ENCODE measurements at places on chromosomes 1 and 21.

DNA sequence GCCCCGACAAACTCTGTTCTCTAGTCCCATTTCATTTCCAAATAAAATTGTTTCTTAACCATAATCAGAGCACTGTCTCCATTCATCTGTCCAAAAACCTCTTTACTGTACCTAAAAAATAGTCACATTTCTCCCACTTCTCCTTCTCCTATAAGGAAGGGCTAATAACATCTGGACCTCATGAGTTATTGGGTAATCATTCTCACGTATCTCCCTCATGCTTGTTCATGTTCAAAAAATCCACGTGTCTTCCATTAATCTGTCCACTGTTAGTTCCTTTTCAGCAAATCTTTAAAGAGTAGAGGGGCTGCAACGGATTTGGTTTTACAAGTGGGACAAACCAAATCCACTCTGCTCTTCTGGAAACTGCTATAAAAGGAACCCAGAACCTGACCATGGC is 1418.8 kb downstream of the MRPL39 start:
- H3K27me3 ChIP-seq: no peaks in the 10 kb centered on the region
- H3K4me3 ChIP-seq: no peak overlapping the region
- H3K4me1 ChIP-seq: no peaks in the 10 kb centered on the region

- H3K27ac ChIP-seq: no peak overlapping the region
- no peak for DNase-seq
- no peaks in the 10 kb centered on the region for H3K36me3 ChIP-seq
- no peaks in the 10 kb centered on the region for H3K4me1 ChIP-seq
- no peaks in the 10 kb centered on the region for H3K27me3 ChIP-seq
- H3K4me3 ChIP-seq: no peak overlapping the region
Measured at GRCh38 chr1:193348091-193348768, 161.8 kb upstream of the B3GALT2 start.

DNA sequence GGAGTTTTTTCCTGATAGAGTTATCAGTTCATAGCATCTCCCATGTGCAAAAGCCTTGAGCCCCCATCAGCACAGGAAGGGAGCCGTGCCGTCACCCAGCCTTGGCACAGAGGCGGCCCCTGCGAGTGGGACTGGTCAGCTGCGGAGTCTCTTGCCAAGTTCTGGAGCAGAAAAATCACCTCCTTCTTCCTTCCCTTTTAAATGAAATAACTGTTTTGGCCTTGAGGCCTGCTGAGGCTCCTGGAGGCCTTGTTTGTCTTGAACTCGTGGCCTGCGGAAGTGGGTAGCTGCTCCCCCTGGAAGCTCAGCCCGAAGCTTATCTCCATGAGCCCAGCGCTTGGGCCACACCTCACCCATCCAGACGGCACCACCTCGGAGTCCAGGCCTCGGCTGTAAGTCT is 145.7 kb upstream of the TMEM51 start:
- H3K4me3 ChIP-seq: no peak overlapping the region
- no peaks in the 10 kb centered on the region for H3K27me3 ChIP-seq
- H3K27ac ChIP-seq: no peak overlapping the region
- no peak for DNase-seq
- no peaks in the 10 kb centered on the region for H3K4me1 ChIP-seq

- no peak overlapping the region for H3K27ac ChIP-seq
- no peak overlapping the region for H3K4me3 ChIP-seq
- H3K36me3 ChIP-seq: no peaks in the 10 kb centered on the region
- H3K4me1 ChIP-seq: peaks cover 23% of the 10 kb centered on the region
- no peak for DNase-seq
- H3K27me3 ChIP-seq: no peaks in the 10 kb centered on the region
Measured at GRCh38 chr1:172820475-172821158, 161.7 kb downstream of the FASLG start.

GRCh38 chr1:238485912-238486209 is 595.1 kb upstream of the ZP4 start:
- H3K36me3 ChIP-seq: no peaks in the 10 kb centered on the region
- no peak for DNase-seq
- H3K27ac ChIP-seq: no peak overlapping the region
- H3K4me3 ChIP-seq: no peak overlapping the region

GRCh38 chr1:73065339-73066041 is 783.2 kb upstream of the NEGR1 start:
- no peaks in the 10 kb centered on the region for H3K36me3 ChIP-seq
- H3K27ac ChIP-seq: no peak overlapping the region
- H3K4me1 ChIP-seq: no peaks in the 10 kb centered on the region
- H3K27me3 ChIP-seq: no peaks in the 10 kb centered on the region
- DNase-seq: no peak
- no peak overlapping the region for H3K4me3 ChIP-seq

GRCh38 chr1:54362881-54363340 is 43.3 kb downstream of the SSBP3 start:
- peaks cover 9% of the 10 kb centered on the region for H3K36me3 ChIP-seq
- H3K4me3 ChIP-seq: no peak overlapping the region
- H3K27ac ChIP-seq: no peak overlapping the region
- H3K4me1 ChIP-seq: no peaks in the 10 kb centered on the region
- no peak for DNase-seq
- no peaks in the 10 kb centered on the region for H3K27me3 ChIP-seq

GRCh38 chr1:45393718-45394302 is 53.6 kb upstream of the MUTYH start:
- peak; percentile 92 for DNase-seq
- no peaks in the 10 kb centered on the region for H3K36me3 ChIP-seq
- no peaks in the 10 kb centered on the region for H3K27me3 ChIP-seq

- no peak overlapping the region for H3K27ac ChIP-seq
- peaks cover 20% of the 10 kb centered on the region for H3K4me1 ChIP-seq
- H3K36me3 ChIP-seq: no peaks in the 10 kb centered on the region
- no peak overlapping the region for H3K4me3 ChIP-seq
- H3K27me3 ChIP-seq: no peaks in the 10 kb centered on the region
Measured at GRCh38 chr1:147177611-147178380, 5.5 kb upstream of the PRKAB2 start.

GRCh38 chr1:231153726-231154125 is 8.1 kb upstream of the TRIM67 start:
- H3K27me3 ChIP-seq: peaks cover 25% of the 10 kb centered on the region
- no peak overlapping the region for H3K27ac ChIP-seq
- DNase-seq: no peak
- H3K4me3 ChIP-seq: no peak overlapping the region
- H3K36me3 ChIP-seq: no peaks in the 10 kb centered on the region
- H3K4me1 ChIP-seq: no peaks in the 10 kb centered on the region

GRCh38 chr21:30248844-30249243 is 32.9 kb upstream of the CLDN8 start:
- no peaks in the 10 kb centered on the region for H3K27me3 ChIP-seq
- H3K36me3 ChIP-seq: no peaks in the 10 kb centered on the region
- H3K27ac ChIP-seq: no peak overlapping the region
- DNase-seq: no peak
- no peaks in the 10 kb centered on the region for H3K4me1 ChIP-seq
